Spleen (tissue), 13 donors: ENCODE measurements at places on chromosomes 7 and 10. TPM values are rescaled to one million over a fixed set of nuclear protein-coding genes. Genes with fewer than 3 reads are reported as not detected.

Gene CHAT
- total RNA-seq = not detected

Gene MOGAT3
- total RNA-seq = not detected

Gene JAKMIP3
- 0.43 TPM for total RNA-seq

Gene PAPSS2
- 13.0 TPM for total RNA-seq

Gene SNX10
- total RNA-seq = 45.6 TPM

Gene TWIST1
- total RNA-seq = not detected

Gene SEMA3D
- 120 TPM for total RNA-seq

Gene NXPH1
- not detected for total RNA-seq

GRCh38 chr10:31034098-31034909 is 2.6 kb upstream of the ZNF438 start:
- peak overlapping the region; percentile 72 for H3K27ac ChIP-seq
- H3K4me1 ChIP-seq = peaks cover 43% of the 10 kb centered on the region
- H3K4me3 ChIP-seq = no peak overlapping the region
- H3K27me3 ChIP-seq = no peaks in the 10 kb centered on the region
- no peak for DNase-seq
- no peaks in the 10 kb centered on the region for H3K36me3 ChIP-seq

DNA sequence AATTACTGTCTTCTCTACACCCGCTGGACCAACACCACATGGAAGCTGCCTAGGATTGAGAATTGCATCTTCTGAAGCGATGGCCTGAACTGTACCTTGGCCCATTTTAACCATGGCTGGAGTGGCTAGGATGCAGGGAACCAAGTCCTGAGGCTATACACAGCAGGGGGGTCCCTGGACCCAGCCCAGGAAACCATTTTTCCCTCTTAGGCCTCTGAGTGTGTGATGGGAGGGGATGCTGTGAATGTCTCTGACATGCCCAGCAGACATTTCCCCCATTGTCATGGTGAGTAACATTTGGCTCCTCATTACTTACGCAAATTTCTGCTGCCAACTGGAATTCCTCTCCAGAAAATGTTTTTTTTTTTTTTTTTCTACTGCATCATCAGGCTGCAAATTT is 822.7 kb downstream of the PCDH15 start:
- DNase-seq = no peak
- H3K36me3 ChIP-seq = no peaks in the 10 kb centered on the region

GRCh38 chr10:63424576-63424975 is 41.2 kb downstream of the JMJD1C start:
- H3K4me1 ChIP-seq = peaks cover 65% of the 10 kb centered on the region
- H3K4me3 ChIP-seq = no peak overlapping the region
- H3K27ac ChIP-seq = no peak overlapping the region

DNA sequence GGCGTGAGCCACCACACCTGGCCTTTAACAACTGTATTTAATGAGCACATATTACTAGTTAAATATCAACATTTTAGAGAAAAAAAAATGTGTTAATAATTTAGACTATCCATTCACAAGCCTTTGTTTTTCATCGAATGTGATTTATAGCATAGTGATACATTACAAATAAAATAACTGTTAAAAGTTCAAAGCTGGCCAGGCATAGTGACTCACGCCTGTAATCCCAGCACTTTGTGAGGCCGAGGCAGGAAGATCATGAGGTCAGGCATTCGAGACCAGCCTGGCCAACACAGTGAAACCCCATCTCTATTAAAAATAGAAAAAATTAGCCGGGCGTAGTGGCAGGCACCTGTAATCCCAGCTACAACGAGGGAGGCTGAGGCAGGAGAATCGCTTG is 72.7 kb downstream of the HACD1 start:
- H3K4me1 ChIP-seq = no peaks in the 10 kb centered on the region
- H3K36me3 ChIP-seq = no peaks in the 10 kb centered on the region
- H3K27me3 ChIP-seq = no peaks in the 10 kb centered on the region
- H3K27ac ChIP-seq = no peak overlapping the region
- no peak overlapping the region for H3K4me3 ChIP-seq
- no peak for DNase-seq

- no peaks in the 10 kb centered on the region for H3K36me3 ChIP-seq
- H3K4me3 ChIP-seq = no peak overlapping the region
- no peaks in the 10 kb centered on the region for H3K4me1 ChIP-seq
- no peak for DNase-seq
- no peak overlapping the region for H3K27ac ChIP-seq
- H3K27me3 ChIP-seq = no peaks in the 10 kb centered on the region
Measured at GRCh38 chr7:123472750-123473445, 61.5 kb downstream of the IQUB start.

GRCh38 chr10:99595236-99595635 is 25.0 kb downstream of the SLC25A28 start:
- no peak for DNase-seq
- H3K27me3 ChIP-seq = no peaks in the 10 kb centered on the region
- H3K4me1 ChIP-seq = peaks cover 2% of the 10 kb centered on the region
- no peaks in the 10 kb centered on the region for H3K36me3 ChIP-seq

GRCh38 chr10:129754211-129755050 is 209.6 kb downstream of the EBF3 start:
- no peaks in the 10 kb centered on the region for H3K4me1 ChIP-seq
- DNase-seq = peak; percentile 20
- H3K27me3 ChIP-seq = no peaks in the 10 kb centered on the region
- H3K36me3 ChIP-seq = peaks cover 5% of the 10 kb centered on the region
- no peak overlapping the region for H3K27ac ChIP-seq
- H3K4me3 ChIP-seq = no peak overlapping the region

DNA sequence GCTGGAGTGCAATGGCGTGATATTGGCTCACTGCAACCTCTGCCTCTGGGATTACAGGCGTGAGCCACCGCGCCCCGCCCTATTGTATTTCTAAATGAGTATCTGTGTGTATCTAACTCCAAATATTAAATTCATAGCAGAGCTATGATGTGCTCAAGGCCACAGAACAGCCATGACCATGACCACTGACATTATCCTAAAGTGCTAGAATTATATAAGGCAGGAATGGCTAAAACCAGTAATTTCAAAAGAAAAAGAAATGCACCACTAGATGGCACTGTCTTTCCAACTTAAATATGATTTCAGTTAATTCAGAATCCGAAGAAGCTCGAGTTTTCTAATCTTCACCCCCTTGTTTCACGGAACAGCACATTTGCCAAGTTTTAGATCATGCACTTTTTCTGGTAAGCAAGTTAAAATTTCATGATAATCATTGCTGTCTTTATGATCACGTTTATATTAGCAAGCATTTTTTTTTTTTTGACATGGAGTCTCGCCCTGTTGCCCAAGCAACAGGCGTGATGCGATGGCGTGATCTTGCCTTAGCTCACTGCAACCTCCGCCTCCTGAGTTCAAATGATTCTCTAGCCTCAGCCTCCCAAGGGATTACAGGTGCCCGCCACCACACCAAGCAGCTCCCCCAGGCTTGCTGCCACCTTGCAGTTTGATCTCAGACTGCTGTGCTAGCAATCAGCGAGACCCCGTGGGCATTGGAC is 65.3 kb downstream of the OR13A1 start:
- H3K4me1 ChIP-seq = peaks cover 14% of the 10 kb centered on the region
- no peaks in the 10 kb centered on the region for H3K27me3 ChIP-seq
- H3K4me3 ChIP-seq = no peak overlapping the region
- no peak overlapping the region for H3K27ac ChIP-seq
- no peaks in the 10 kb centered on the region for H3K36me3 ChIP-seq

DNA sequence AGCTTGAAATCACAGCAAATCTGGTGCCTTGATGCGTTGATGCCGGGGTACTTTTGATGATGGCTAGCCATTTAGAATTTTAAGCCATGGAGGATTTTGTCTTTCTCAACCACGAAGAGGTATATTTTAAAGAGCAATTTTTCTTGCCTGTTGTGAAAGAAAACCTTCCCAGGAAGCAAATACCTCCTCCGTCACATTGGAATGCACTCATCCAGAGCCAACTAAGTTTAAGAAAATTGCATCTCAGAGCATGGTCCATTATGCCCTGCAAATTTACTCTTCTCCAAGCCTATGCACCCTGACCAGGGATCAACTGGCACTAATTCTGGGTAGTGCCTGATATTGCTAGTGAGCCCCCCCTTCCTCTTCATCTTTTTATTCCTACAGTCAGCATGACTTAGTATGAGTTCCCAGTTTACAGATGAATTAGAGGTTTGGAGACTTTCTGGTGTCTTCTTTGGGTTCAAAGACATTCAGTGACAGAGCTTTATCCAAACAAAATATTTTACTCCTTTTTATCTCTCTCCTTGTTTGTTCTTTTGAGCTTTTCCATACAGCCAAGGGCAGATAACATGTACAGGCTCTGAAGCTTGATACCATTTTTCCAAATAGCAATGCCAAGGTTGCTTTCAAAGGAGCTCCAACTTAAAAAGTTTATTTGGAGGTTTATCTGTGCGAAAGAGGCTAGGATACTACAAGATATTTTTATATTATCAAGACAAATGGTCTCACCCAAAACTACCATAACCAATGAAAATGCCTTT is 56.6 kb upstream of the ANK3 start:
- no peaks in the 10 kb centered on the region for H3K27me3 ChIP-seq
- no peaks in the 10 kb centered on the region for H3K36me3 ChIP-seq
- no peak for DNase-seq

DNA sequence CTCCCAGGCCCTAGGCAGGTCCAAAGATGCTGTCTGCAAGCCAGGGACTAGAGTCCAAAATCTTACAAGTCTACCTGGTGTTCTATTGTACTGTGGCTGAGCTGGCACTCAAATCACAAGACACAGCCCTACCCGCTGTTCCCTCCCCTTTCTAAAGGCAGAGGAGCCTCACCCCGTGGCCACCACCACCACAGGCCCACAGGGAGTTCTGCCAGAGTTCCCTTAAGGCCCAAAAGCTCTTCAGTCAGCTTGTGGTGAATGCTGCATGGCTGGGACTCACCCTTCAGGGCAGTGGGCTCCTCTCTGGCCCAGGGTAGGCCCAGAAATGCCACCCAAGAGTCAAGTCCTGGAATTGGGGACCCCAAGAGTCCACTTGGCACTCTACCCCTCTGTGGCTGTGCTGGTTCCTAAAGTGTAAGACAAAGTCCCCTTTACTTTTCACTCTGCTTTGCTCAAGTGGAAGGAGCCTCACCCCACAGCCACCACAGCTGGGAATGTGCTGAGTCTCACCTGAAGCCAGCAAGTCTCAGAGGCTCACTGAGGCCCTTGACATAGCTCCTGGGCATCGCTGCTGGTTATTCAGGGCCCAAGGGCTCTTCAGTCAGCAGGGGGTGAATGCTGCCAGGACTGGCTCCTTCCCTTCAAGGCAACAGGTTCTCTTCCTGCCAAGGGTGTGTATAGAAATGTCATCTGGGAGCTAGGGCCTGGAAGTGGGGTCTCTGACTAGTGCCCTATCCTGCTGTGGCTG is 48.8 kb upstream of the PSAP start:
- no peak overlapping the region for H3K27ac ChIP-seq
- peaks cover 8% of the 10 kb centered on the region for H3K4me1 ChIP-seq
- DNase-seq = no peak
- no peaks in the 10 kb centered on the region for H3K27me3 ChIP-seq
- H3K36me3 ChIP-seq = no peaks in the 10 kb centered on the region

DNA sequence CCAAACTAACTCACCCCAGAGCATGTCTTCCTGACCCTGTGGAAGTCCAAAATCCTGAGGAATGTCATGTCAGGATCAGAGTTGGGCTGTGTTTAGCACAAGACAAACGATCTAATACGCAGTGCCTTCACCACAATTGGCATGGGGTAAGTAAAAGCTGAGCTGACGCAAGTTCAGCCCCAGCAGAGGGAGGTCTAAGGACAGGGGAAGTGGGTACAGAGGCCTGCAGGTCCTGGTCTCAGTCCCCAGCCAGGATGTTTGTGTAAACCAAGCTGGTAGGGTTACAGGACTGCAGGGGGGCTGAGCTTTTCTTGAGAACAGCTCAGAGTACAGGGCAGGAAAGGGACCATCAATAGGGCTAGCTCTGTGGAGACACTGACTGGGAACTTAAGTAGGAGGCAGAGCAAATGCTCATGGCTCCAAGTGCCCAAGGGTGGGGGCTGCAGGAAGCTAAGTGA is 5.3 kb upstream of the KCNIP2 start:
- DNase-seq = no peak
- H3K27ac ChIP-seq = no peak overlapping the region
- H3K36me3 ChIP-seq = peaks cover 34% of the 10 kb centered on the region
- H3K27me3 ChIP-seq = no peaks in the 10 kb centered on the region

DNA sequence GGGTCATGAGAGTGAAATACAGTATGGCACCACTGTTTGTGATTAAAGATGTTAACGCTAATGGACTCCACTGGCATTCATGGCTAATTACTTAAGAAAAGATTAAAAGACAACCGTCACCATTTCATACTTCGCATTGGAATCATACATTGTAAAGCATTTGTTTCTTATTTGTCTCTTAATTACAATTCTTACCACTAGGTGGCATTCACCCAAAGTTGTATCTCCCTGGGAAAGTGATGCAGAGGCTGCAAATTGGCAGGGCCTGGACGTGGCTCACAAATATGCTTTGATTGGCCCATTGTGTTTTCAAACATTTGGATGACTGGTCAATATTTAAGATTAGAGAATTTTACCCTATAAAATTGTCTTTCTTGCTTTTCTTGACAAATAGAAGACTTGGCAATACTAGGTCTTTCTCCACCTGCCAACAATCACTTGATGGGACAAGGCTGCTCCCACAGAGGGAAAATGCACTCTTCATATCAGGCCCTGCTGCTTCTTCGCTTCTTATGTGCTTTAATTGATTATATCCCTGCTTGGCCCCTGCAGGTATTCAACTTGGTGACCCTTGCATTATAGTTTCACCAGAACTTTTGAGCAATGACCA is 72.1 kb upstream of the STARD3NL start:
- H3K4me1 ChIP-seq = no peaks in the 10 kb centered on the region
- no peak for DNase-seq
- no peak overlapping the region for H3K27ac ChIP-seq
- H3K27me3 ChIP-seq = no peaks in the 10 kb centered on the region

- H3K27ac ChIP-seq = no peak overlapping the region
- H3K4me3 ChIP-seq = peak overlapping the region; percentile 60
- peak; percentile 52 for DNase-seq
- H3K27me3 ChIP-seq = peaks cover 34% of the 10 kb centered on the region
- H3K4me1 ChIP-seq = peaks cover 30% of the 10 kb centered on the region
Measured at GRCh38 chr10:71214641-71215559, 2.5 kb downstream of the UNC5B start.

DNA sequence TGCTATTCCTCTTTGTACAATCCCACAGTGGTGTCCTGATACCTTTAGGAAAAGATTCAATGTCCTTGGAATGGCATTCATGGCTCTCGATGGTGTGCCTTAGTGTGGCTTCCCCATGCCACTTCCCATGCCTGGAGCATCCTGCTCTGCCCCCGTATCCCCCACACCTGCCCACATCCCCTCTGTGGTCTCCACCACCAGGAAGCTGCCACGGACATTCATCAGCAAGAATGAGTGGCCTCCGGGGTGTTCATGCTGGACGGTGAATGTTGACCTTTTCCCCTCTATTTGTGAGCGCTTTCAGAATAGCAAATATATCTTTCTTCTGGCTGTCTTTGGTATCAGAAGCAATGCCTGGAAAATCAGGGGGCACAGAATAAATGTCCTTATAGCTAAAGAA is 262.0 kb upstream of the NRP1 start:
- no peaks in the 10 kb centered on the region for H3K27me3 ChIP-seq
- H3K4me3 ChIP-seq = no peak overlapping the region
- no peaks in the 10 kb centered on the region for H3K4me1 ChIP-seq
